ENCODE measurements at places on chromosomes 1 and 21.
A peak's percentile ranks its signal among the peaks of the same experiment; 100 is the strongest.

DNA sequence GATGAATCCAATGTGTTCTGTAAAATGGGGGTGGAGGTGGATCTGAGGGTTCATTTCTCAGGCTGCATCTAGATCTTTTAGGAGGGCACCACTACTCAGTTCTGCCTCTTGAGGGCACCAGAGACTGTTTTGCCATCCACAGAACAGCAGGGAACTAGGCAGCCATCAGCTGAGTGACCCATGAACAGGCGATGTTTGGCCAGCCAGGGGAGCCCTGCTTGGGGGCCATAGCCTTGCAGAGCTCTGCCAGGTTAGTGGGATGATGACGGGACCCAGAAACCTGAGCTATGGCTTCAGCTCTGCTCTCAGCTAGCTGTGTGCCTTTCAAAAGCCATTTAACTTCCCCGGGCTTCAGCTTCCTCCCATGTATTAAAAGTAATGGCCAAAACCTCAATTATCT, 13.4 kb upstream of the NOS1AP start:
- DNase-seq: peak; percentile 5

DNA sequence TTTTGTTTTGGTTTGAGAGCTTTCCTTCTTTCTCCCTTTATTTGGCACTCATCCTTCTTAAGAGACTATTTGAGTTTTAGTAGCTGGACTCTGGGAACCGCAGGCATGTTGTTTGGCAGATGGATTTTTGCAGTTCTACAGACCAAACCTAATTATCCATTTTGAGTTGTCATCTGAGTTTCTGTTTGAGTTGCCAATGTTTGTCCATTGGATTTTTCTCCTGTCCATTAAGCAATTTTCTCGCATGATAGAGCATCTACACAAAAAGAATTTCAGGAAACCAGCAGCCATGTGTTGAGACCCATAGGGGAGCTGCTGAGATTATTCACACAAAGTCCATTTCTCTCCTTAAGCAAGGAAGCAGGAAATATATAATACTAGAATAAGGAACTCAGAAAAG, 17.2 kb upstream of the CXADR start:
- DNase-seq: no peak

- DNase-seq: no peak
These were observed 129.4 kb downstream of the PPIAL4G start for GRCh38 chr1:148353461-148354283.

- DNase-seq: no peak
These were observed 300.7 kb downstream of the SEC16B start for GRCh38 chr1:177669161-177669560.

DNA sequence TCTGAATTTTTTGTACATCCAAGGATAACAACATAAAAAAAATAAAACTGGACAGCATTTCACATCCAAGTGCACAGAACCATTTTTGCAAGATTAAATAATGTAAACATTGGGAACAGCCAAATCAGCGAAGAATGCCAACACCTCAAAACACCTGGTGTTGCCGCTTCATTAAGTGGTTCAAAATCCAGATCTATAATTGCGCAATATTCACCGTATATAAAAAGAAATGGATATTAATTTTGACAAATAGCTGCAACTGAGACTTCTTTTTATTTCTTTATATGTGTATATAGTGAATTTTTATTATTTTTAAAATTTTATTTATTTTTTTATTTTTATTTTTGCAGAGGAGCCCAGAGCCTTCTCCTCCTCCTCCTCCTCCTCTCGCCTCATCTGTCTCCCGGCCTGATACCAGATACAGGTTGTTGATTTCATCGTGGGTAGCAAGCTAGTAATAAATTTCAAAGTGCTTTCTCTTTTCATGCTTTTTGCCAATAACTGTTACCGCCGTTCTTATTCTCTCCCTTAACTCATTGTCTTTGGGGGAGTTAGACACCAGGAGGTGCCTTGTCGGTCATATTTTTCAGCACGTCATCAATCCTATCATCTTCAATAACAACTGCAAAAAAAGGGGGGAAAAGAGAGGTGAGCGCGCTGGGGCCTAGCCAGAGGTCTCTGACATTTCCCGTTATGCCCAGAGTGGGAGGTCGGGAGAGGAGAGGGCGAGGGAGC, 2.7 kb downstream of the CAMK2N1 start:
- DNase-seq: no peak

GRCh38 chr1:116921301-116921885, 11.7 kb downstream of the PTGFRN start:
- DNase-seq: no peak

DNA sequence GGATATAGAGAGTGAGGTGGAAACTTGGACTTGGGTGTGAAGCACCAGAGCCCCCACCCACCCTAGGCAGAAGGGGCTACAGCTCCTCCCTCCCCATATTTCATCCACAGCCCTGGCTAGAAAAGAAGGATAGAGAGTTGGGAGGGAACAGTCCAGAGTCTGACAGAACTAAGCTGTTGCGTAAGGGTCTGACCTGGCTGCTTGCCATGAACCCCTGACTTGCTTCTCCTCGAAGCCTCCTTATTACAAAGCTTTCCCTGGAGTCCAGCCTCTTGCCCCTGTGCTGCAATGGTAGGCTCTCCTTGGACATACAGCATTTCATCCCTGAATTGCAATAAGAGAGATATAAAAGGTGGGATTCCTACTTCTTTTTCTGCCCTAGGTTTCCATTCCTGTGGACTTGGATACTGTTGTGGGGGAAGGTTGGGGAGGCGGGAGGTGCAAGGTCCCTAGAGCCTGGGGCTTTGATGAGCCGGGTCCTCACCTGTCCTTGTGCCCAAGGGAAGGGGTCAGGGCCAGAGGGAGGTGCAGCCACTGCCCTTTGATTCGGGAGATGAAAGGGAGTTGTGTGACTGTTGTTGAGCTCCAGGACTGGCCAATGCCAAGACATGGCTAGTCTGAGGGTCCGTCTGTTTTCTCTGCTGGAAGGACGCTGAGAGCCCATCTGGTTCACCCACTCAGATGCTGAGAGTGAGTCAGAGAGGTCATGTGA, 2.7 kb downstream of the RHBG start:
- DNase-seq: no peak

GRCh38 chr1:109191377-109191776, 22.3 kb upstream of the SARS1 start:
- DNase-seq: no peak

- DNase-seq: no peak
These were observed 70.6 kb upstream of the NEK7 start for GRCh38 chr1:198086051-198086745.

GRCh38 chr1:178599745-178600144, 86.8 kb downstream of the TEX35 start:
- no peak for DNase-seq

GRCh38 chr1:241391926-241392710, 35.1 kb upstream of the RGS7 start:
- DNase-seq: no peak

- DNase-seq: no peak
These were observed 11.4 kb upstream of the SLC2A5 start for GRCh38 chr1:9080705-9081291.

GRCh38 chr1:229786974-229787610, 161.0 kb downstream of the URB2 start:
- no peak for DNase-seq

DNA sequence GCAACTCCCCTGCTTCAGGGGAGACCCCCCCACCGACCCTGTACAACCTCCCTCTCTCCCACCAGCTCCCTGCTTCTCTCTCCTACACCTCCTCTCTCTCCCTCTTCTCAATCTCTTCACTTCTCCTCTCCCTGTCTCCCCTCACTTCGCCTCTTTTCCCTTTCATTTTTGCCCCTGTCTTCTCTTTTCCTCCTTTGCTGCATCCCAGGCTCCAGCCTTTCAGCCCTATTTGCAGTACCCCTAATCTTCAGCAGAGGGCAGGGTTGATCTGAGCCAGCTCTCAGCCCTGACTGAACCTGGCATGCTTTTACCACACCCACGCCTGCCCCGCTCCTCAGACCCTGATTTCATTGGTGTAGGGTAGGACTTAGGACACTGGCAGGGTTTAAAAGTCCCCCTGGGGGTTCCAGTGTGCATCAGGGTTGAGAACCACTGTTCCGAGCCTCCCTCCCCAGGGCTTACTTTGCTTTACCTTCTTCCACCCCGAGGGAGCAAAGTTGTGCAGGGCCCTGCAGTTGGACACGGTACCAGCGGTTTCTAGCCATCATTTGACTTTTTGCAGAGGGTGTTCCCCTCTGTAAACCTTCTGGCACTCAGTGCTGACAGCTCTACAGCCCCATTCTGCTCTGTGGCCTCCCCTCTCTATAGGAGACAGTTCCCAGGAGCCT, 67.3 kb upstream of the CNTN2 start:
- peak; percentile 4 for DNase-seq

DNA sequence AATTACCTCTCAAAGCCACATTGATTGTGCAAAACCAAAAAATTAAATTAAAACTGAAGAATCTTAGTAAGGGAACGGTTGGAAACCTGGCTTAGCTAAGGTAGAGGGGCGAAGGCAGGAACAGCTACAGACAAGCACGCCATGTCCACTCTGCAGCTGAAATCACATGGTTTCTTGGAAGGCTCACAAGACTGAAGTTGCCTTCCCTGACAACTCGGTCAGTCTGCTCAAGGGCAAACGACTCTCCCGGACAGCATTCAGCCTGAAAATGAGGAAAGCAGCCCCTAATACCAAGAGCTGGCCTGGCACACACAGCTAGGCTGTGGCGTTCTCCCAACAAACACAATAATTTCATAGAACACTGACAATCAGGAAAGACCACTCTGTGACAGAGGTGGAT, 22.7 kb upstream of the BECN2 start:
- no peak for DNase-seq

GRCh38 chr21:44845418-44846223, 27.8 kb upstream of the SUMO3 start:
- peak; percentile 47 for DNase-seq

GRCh38 chr21:45639206-45640000, 4.1 kb upstream of the PCBP3 start:
- DNase-seq: no peak

DNA sequence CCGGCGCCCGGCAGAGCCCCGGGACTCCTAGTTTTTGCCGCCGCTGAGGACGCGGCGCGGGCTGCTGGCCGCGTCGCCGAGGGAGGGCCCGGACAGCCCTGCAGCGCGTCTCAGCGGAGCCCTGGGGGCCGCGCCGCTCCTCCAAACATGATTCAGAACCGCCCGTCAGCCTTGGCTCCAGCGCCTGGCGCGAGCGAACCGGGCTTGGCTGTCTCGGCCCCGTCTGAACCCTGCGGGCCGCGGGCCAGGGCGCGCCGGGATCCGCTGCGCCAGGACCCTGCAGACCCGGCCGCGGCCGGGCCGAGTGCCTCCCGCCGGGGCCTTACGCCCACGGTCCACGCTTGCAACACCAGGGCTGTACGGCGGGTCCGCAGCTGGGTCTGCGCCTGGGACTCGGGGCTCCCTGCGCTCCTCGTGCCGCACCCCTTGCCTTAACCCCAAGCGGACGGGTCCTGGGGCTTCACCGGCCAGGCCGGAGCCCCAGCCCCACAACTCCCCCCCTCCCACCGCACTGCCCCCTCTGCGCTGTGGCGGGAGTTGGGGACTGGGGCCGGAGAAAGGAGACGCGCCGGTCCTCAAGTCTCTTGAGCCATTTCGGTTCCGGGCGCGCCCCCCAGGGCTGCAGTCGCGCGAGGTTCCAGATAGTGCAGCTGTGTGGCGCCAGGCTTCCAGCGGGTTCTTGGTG, 48.4 kb upstream of the CD34 start:
- DNase-seq: no peak

GRCh38 chr1:176101951-176102642, 105.0 kb downstream of the COP1 start:
- no peak for DNase-seq

- DNase-seq: no peak
These were observed 10.5 kb downstream of the FOXJ3 start for GRCh38 chr1:42324398-42325013.

- DNase-seq: no peak
These were observed 96.6 kb upstream of the ETV3 start for GRCh38 chr1:157234705-157235273.

- no peak for DNase-seq
These were observed 156.9 kb upstream of the DPYD start for GRCh38 chr1:98077691-98078090.

DNA sequence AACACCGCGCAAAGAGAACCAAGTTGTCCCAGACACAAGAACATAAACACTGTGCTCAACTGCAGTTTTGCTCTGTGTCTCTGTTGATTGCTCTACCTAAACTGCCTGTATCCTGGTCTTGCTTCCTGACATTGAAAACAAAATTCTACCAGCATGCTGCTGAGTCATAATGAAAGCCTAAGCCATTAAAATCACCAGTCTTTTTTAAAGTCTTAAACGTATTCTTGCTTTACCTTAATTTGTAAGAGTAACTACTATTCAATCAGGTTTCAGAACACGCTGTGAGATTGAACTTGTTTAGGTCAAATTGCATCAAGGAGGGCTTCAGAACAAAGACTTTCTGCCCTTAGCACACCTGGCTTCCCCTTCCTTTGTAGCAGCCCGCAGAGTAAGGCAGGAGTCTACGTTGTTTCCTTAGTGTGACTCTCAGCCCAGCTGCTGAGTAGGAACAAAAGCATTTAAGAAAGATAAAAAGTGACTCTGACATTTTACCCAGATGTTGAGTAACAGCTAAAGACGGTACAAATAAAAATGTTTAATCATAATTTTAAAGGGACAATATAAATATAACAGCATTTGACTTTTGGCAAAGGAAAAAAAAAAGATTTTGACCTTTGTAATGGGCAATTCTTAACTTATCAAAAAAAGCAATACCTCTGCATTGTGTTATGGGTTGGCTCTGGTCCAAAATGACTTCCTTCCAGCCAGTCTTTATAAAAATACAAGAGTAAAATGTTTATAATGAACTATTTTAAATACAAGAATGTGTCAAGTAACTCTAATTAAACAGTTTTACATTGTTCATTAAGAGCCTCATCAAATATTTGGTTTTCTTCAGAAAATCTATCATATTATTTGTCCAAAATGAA, 186.9 kb upstream of the ADGRL4 start:
- no peak for DNase-seq

DNA sequence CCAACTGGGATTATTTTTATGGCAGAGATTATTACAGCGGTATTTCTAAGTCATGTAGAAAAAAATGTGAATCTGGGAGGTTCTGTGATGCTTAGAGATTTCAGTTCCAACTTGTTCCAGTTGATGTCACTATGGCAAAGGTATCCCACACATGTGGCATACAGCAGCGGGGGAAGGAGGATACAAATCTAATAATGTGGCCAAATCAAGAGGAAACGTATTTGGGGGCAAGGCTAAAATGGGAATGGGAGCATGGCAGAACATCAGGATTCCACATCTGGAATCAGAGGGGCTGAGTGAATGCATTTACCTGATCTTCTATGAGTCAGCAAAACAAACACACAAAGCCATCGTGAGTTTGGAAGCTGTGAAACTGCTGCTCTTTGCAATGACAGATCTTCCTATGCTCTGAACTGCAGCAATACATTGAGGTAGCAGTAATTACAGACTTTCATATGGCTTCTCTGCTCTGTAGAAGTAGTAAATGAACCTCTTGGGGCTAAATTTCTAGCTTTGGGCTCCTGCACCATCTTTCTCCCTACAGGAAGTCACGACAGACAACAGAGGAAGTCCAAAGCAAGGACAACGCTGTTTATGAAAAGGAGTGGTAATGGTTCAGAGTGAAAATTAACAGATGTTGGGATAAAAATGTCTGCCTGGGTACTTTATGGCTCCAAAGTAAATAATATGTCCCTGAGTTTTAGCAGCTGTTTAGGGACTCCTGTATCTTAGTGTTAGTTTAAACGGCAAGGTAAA, 55.5 kb downstream of the GABPA start:
- no peak for DNase-seq

Data from effector CD8-positive, alpha-beta T cell (primary cell).